ENCODE measurements at places on chromosomes 3 and 15.
A peak's percentile ranks its signal among the peaks of the same experiment; 100 is the strongest.

- DNase-seq: no peak
Measured at GRCh38 chr3:154678041-154678654, 248.2 kb upstream of the GPR149 start.

DNA sequence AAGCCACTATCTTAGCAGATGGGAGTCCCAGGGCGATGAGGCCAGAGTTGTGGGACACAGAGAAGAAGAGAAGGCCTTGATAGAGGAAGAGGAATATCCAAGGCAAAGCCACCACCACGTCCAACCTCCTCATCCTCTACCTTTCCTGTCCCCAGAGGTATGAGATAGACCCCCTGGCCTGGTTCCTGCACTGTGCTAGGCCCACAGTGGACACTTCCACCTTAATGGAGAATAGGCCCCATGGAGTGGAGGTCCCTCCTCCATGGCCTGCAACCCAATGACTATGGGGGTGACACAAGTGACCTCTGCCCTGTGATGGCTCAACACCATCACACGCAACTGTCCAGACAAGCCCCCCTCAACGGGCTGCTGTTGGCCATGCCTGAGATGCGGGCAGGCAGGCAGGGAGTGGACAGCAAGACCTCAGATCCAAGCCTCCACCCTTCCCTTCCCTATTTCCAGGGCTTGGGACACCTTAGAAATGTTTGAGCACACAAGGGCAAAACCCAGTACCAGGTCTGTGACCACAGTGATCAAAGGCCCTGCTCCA is 36.8 kb downstream of the GRAMD2A start:
- no peak for DNase-seq

DNA sequence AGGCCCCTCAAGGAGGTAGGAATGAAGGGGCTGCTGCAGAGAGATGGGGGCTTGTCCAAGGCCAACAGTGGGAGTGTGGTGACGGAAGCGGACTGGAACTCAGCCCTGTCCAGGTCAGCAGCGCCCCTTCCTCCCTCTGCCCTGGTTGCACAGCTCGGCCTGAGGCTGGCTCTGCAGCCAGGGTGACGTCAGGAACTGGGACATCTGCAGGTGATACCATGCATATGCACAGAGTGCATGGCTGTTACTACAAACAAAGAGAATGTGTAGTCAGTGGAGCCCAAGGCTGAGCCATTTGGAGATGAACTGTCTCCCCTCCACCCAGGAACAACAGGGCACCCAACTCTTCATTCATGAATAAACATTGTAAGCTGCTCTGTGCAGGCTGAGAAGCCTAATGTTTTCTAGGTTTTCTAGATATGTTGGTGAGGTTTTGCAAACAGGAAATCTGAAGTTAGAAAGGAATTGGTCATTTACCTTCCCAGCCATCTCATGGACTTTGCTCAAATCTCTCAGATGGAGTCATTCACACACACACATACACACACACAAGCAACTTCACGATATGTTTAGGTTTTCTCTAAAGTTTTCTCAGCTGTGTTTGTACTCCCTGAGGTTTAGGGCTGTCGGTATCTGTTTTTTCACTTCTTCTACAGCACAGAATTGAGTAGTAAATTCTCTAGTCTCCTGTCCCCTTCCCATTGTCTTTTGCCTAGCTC is 117.2 kb downstream of the TLE3 start:
- DNase-seq: no peak

- DNase-seq: peak; percentile 86
Measured at GRCh38 chr3:156681002-156681401, 6.6 kb downstream of the TIPARP start.

GRCh38 chr3:25911525-25912295 is 121.8 kb downstream of the OXSM start:
- no peak for DNase-seq

GRCh38 chr3:29827756-29828155 is 546.9 kb downstream of the RBMS3 start:
- no peak for DNase-seq

DNA sequence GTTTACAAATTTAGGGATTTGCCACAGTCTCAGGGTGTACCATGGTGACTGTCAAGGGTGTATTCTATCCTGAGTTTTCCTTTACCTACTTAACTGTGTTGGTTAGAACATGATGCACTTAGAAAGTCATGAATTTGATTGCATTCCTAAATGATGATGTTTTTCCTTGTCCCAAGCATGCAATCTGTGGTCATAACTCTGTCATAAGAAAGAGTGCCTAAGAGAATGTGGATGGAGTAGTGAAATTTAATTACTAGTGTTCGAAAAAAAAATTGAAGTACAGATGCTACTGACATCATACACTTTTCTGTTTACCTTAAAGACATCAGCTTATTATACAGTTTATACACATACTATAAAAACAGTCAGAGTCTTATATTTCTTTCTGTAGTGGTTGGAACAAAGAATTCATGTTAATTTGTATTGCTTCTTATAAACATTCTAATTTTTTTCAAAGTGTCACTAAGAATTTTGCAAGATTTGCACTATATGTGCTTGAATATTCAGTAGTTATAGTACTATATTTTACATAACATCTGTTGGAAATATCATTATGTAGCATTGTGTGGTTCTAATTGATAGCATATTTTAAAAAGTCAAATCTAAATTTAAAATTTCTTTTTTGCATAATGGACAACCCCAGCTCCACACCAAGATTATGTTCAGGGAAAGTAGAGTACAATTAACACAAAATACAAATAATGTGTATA is 231.3 kb upstream of the KCNMB2 start:
- DNase-seq: no peak

GRCh38 chr15:87557881-87558280 is 698.7 kb downstream of the NTRK3 start:
- DNase-seq: no peak

DNA sequence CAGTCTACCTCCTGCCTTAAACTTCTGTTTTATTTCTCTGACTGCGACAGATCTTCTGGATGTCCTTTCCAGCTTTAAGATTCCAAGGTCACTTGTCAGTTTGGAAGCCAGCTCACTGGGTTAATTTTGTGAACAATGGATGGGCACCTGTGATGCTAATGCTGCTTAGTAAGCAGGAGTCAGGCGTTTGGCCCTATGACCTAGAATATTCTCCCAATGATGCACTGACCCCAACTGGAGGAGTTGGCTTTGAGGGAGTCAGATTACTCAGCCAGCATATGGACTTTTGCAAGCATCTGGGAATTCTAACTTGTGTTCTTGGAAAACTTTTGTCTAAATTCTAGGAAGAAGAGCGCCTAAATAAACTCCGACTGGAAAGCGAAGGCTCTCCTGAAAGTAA is 28.1 kb downstream of the HACD3 start:
- DNase-seq: no peak

GRCh38 chr15:100111125-100112060 is 230.4 kb downstream of the ADAMTS17 start:
- no peak for DNase-seq

DNA sequence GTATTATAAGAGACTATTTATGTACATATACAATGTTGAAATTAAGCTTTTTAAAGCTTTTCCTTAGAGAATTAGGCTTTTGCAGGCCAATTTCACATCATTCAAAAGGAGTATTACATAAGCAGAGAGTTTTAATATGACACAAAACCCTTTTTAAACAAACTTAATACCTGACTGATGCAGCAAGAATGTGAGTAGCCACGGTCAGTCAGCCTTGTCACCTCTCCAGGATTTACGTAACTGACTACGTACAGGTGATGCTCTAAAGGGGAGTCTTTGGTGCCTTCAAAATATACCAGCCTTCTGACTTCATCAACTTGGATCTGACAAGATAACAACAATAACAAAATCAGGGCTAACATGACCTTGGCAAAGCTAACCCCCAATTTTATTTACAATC is 44.2 kb upstream of the IGDCC4 start:
- DNase-seq: no peak

DNA sequence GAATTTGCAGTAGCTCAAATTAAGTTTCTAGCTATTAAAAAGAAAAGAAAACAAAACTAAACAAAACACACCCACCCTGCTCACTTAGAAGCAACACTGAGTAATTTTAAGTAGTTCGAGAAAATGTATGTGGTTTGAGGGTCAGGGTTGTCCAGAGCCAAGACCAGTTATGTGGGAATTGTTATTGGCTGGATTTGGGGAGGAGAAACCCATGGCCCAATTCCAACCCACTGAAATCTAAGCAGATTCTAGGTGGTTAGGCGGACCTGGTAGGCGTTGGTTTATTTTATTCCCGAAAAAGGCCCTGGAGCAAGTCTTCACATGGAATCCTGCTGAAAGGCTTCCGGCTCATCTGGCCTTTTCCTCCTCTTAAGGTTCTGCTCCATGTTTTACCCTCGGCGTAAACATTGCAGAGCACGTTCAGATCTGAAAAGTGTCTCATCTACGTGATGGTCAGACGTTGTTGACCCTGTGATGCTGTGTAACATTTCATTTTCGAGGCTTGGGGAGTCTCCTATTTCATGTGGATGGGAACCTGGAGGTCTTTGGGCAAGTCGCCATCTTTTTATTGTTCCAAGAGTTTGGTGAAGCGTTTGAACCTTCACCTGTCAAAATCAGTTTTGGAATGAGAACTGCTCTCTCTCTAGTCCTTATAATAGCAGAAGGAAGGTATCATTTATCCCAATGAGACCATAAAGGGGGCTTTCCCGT is 64.0 kb downstream of the FLNB start:
- no peak for DNase-seq

DNA sequence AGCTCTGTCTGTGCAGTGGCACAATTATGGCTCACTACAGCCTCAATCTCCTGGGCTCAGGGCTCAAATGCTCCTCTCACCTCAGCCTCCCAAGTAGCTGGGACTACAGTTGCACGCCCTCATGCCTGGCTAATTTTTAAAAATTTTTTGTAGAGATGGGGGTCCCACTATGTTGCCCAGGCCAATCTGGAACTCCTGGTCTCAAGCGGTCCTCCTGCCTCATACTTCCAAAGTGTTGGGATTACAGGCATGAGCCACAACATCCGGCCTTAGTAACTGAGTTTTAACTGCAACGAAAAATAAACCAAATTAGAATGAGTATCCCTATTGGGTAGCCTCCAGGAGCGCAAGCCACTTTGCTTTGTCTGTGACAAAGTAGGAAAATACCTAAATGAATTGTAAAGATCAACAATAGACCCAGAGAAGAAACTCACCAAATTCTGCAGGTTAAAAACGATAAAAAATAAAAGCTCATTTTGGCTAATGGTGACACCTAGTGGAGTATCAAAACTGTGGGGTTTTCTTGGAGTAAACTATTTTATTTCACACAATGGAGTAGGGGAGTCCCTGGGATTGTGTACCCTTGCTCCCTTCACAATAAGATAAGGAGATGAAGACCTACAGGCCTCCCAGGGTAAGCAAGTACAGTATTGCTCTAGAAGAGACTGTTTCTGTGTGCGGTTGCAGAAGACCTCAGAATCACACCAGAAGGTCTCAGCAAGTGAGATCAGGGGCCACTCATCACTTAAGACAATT is 21.0 kb upstream of the CA12 start:
- peak; percentile 57 for DNase-seq

GRCh38 chr3:41602121-41602520 is 359.8 kb downstream of the ULK4 start:
- no peak for DNase-seq

- no peak for DNase-seq
Measured at GRCh38 chr15:78065284-78065872, 12.1 kb downstream of the TBC1D2B start.

DNA sequence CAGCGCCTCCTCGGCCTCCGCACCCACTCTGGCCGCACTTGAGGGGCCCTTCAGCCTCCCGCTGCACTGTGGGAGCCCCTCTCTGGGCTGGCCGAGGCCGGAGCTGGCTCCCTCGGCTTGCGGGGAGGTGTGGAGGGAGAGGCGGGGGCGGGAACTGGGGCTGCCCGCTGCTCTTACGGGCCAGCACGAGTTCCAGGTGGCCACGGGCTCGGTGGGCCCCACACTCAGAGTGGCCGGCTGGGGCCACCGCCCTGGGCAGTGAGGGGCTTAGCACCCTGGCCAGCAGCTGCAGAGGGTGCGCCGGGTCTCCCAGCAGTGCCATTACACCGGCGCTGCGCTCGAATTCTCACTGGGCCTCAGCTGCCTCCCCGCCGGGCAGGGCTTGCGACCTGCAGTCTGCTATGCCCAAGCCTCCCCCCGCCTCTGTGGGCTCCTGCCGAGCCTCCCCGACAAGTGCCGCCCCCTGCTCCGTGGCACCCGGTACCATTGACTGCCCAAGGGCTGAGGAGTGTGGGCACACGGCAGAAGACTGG is 167.1 kb upstream of the PLSCR5 start:
- no peak for DNase-seq

- no peak for DNase-seq
Measured at GRCh38 chr3:161557445-161558150, 61.0 kb downstream of the OTOL1 start.

DNA sequence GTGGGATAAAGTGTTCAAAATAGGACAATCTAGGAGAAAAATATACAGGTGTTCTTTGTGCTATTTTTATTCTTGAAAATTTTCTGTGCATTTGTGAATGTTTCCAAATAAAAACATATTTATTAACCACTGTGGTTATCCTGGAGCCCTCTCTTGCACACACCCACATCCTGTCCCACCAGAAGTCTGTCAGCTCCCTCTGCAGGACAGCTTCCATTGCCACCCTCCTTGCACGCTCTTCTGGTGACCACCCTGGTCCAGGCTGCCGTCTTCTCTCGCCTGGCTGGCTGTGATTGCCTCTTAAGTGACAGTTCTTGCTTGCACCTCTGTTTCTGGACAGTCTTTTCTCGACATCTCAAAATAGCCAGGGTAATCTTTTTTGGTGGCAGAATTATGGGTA is 394.0 kb downstream of the LRTM1 start:
- DNase-seq: no peak

GRCh38 chr15:48925714-48926223 is 38.0 kb downstream of the SHC4 start:
- peak; percentile 40 for DNase-seq

GRCh38 chr3:158642474-158643210 is 1.7 kb upstream of the GFM1 start:
- no peak for DNase-seq

GRCh38 chr3:16406579-16406978 is 106.9 kb downstream of the RFTN1 start:
- no peak for DNase-seq

- DNase-seq: no peak
Measured at GRCh38 chr15:64180235-64180824, 17.5 kb upstream of the PPIB start.

- no peak for DNase-seq
Measured at GRCh38 chr3:19226479-19226878, 78.2 kb downstream of the KCNH8 start.

DNA sequence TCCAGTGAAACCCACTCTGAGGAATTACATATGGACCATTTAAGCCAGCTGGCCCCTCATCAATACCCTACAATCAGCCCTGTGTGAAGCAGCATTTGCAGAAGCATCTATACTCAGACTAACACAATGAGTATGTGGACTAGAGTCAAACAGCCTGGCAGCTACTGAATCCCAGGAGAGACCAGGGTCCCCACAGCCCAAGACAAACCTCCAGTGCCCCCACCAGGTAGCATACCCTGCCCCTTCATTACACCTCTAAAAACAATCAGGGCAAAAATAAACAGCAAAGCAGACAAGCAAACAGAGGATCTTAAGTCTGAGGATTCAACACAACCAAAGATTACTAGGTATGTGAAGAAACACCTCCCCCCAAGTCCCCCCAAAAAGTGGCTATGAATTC is 157.4 kb downstream of the LEKR1 start:
- DNase-seq: no peak
